GM03348 (cell line): ENCODE measurements at places on chromosomes 3 and 15.

DNA sequence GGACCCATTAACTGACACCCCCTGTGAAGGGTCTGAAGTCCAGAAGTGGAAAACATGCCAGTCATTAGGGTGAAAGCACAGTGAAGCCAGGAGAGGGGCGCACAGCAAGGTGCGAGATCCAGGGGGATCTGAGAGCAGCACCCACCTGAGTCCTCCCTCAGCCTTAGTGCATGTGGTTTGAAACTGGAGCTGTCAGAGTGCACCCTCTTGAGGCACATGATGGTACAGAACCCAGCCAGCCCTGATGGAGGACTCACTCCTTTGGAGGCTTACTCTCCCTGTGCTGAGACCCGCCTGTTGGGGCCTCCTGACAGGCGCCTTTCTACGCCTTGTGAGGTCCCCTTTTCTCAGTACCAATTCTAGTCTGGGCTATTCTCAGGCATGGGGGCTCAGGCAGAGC, 77.8 kb downstream of the IL20RB start:
- DNase-seq, result peak; percentile 52

DNA sequence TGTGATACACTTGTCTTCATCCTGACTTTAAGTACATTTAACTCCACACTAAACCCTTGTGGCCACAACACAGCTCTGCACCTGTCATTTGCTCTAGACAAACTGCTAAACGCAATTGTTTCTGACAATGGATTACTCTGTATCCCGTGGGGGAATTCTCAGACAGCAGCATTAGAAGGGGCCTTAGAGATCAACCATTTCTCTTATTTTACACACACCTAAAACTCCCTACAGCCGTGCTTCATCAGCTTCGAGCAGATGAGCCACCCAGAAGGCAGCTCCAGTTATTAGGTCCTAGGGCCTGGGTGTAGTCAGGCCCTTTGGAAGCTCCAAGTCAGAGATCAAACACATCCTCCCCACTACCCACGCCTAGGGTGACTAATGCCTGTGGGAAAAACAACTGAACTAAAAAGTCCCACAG, 1.3 kb upstream of the IL12A start:
- peak; percentile 76 for DNase-seq

GRCh38 chr15:78004222-78004727, 73.2 kb downstream of the TBC1D2B start:
- DNase-seq, result no peak

DNA sequence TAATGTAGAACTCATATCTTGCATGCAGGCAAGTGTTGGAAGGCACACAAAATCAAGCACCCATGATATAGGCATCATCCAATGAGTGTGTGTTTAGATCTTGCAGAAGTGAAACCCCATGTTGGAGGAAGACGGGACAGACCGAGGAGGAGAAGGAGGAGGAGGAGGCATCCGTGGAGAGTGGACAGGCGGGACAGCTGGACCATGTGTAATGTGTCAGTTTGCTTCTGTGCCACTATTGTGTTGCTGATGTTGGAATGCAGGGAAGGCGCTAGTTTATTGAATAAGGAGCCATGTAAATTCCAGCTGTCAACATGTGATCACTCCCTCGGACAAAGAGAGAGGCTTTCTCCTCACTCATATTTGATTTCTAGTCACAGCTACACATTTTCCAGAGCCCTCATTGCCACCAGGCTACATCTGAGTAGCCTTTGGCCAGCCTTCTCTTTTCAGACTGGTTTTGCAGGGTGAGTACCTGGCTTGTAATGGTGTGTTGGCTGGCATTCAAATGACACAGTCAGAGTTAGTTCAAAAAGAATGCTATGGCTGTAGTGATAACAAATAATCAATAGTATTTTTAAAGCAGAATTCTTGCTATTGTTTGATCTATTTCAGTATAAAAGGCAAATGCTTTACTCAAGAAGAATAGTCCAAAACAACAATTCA, 1037.6 kb upstream of the NR2F2 start:
- no peak for DNase-seq

- peak; percentile 28 for DNase-seq
These were observed 80.3 kb downstream of the TMEM266 start for GRCh38 chr15:76140074-76140464.

DNA sequence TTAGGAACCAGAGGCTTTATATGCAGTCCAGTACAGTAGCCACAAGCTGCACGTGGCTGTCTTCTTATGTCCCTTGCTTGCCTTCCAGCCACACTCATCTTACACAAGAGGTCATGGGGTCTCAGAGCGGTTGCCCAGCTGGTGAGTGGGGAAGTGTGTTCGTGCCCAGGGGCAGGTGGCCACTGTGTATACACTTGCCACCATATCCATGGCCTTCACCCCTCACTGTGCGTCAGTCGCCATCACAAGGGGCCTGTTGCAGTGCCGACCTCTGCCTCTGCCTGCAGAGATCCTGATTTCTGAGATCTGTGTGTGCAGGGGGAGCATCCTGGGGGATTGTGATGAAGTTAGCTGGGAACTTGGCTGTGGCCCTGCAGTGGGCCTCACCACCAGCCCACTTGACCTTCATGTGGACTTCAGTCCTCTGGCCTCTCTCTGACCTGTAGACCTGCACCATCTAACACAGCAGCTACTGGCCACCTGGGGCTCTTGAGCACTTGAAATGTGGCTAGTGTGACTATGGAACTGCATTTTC, 43.1 kb upstream of the SACM1L start:
- no peak for DNase-seq

DNA sequence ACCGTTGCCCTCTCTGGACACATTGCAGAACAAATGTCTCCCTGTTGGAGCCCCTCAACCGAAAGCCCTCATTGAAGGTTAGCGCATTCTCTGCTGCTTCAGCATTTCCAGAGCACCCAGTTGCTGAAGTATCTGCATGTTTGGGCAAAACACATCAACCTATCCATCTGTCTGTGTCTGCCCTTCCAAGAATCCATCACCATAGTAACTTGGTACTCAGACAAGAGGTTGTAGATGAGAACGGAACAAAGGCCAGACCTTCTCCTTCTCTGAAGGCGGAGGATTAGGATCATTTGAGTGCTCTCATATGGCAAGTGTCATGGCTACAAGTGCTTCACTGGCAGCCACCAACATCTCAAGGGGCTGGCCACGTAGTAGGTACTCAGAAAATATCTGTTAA, 23.1 kb upstream of the RHO start:
- no peak for DNase-seq

DNA sequence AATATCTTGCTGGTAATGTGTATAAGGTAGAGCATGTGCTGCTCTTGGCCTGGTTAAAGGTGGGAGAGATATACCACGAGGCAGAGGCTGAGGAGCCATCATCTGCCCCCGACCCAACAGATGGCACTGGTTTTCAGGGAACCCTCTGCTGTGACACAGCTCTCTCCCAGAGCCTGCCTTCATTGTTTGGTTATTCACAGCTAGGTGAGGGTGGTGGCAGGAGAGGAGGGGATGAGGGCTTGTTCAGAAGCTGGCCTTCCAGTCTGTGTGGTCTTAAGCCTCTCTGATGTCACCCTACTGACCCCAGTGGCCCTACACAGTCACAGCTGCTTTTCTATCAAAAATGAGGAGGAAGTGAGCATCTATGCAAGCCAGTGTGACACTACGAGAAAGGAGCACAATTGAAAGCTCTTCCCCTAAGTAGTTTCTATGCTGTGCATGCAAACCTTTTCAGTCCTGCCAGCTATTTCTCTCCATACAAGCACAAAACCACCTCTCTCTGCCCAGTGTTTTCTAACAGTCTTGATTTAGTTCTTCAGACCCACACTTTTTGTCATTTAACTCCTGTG, 258.4 kb upstream of the AGTR1 start:
- DNase-seq, result no peak

DNA sequence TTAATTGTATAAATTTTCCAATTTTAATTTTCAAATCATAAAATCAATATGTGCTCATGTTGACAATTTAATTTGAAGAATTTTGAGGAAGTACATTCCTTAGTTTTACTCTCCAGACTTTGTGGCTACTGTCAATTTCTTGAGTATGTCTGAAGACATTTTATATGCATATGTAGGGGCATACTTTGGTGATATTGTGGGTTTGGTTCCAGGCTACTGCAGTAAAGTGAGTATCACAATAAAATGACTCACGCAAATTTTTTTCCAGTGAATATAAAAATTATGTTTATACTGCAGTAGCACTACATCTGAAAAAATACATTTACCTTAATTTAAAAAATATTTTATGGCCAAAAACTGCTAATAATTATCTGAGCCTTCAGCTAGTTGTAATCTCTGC, 123.2 kb upstream of the PLCL2 start:
- DNase-seq, result peak; percentile 38

- DNase-seq, result no peak
These were observed 535.6 kb upstream of the ALCAM start for GRCh38 chr3:104831071-104831470.

- DNase-seq, result peak; percentile 41
These were observed 3.4 kb upstream of the CPOX start for GRCh38 chr3:98596541-98597500.

DNA sequence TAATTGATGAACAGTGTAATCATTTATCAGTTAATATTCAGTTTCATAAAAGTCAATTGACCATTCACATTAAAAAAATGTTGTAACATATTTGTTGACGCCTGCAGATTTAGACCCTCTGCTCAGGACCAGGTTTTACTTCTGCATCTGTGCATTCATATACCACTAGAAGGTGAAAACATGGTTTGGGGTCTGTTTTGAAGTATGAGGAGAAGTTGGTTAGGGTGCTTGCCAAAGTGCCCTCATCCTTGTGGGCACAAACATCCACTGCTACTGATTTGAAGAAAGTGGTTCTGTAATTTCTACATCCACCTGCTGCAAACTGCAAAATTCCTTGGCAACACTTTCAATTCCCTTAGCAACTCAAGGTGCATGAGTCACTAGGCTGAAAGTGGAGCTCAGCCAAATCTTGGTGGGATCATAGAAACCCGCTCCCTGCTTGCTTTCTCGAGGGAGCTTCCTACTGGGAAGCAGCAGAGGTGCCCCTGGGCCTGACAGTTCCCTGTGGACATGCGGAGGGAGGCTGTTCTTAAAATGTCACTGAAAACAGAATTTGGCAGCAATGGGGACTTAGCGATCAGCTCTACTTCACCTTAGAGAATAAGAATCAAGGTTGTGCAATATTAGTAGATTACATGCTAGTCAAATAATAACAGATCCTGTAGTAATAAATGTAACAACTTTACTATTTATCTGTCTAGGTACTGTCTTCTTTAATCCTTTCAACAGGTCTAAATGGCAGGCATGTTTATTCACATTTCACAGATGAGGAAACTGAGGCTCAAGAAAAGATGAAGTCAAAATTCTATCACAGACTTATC, 301.0 kb upstream of the TBL1XR1 start:
- no peak for DNase-seq

DNA sequence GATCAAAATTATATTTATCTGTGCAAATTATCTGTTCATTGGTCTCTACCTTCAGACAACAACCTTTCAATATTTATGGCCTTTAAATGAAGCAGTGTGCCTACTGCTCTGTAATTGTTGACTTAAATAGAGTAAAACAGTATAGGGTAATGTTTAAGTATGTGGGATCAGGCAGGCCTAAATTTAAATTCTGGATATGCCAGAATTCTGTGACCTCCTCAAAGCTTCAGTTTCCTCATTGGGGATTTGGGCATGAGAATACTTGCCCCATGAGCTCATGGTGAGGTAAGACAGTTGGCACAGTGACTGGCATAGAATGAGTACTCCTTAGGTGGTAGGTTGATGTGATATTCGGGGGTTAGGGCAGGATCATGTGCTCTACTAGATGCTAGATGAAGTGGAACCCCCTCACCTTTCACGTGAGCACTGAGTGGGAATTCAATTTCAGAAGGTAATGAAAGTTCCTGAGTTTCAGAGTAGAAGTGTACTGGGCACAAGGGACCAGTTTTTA, 14.9 kb downstream of the ARL8B start:
- no peak for DNase-seq

DNA sequence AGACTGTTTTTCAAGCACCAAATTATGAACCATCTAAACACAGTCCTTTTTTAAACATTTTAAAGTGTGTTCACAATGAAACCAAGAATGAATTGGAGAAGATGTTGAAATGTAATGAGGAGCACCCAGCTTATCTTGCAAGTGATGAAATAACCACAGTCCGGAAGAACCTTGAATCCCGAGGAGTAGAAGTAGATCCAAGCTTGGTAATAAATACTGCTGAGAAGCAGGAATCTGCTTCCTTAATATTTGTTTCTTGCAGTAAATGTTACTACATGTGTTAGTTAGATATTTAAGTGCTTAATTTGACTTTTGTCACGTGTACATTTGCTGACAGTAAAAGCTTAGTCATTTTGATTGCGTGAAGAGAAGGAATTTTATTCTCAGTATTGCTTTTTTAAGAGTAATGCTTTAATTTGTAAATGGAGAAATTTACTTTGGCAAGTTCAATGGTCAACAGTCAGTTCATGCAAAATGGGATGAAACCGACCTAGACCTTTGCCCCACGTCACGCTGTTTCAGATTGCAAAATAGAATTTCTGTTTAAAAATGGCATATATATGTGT, 69.8 kb downstream of the OPA1 start:
- no peak for DNase-seq

DNA sequence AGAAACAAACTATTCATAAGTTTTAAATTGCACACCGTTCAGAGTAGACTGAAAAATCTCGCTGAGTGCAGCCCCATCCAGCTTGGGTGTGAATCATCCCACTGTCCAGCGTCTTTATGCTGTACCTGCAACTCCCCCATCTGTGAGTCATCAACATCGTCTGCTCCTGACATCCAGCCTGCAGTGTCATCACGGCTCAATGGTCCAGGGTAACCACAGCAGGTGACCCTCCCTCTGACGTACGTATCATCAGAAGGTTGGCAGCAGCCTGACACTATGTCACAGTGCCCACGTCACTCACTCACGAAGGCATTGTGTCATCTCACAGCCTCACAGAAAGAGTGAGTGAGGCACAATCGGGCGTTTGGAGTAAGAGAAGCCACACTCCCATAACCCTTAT, 65.2 kb downstream of the TPRA1 start:
- DNase-seq, result no peak

DNA sequence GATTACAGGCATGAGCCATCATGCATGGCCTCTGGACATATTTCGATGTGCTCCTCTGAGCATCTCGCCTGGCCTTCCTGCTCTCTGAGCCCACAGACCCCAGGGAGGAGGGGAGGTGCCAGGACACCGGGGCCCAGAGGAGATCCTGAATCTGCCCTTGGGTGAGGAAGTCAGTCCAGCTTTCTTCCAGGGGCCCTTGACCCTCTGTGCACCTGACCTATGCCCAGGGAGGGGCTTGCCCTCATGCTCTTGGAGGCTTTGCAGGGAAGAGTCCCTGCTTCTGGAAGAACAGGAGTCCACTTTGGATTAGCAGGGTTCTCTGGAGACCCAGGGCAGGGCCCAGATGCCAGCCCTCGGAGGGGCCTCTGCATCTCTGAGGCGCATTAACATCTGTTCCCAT, 1.4 kb downstream of the ACSBG1 start:
- no peak for DNase-seq
